ENCODE measurements at places on chromosomes 2 and 18.
A peak's percentile ranks its signal among the peaks of the same experiment; 100 is the strongest.

DNA sequence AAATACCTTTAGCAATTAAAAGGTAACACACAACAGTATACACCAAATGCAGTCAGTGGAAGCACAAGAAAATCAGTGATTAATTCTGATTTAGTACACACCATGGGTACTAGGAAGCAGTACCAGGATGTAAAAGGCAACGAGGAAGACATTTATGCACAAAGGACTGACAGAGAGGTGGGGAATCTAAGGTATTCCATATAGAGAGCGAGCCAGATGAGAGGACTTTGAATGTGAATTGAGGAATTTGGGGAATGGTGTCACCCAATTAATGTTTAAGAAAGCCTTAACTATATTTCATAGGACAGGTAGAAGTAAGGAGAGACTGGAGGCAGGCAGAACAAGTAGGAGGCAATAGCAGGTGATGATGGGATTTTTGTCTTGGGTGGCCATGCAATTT is 11.7 kb downstream of the CPS1 start:
- H3K27ac ChIP-seq: no peak overlapping the region
- H3K4me3 ChIP-seq: no peak overlapping the region
- DNase-seq: no peak
- H3K36me3 ChIP-seq: no peaks in the 10 kb centered on the region

DNA sequence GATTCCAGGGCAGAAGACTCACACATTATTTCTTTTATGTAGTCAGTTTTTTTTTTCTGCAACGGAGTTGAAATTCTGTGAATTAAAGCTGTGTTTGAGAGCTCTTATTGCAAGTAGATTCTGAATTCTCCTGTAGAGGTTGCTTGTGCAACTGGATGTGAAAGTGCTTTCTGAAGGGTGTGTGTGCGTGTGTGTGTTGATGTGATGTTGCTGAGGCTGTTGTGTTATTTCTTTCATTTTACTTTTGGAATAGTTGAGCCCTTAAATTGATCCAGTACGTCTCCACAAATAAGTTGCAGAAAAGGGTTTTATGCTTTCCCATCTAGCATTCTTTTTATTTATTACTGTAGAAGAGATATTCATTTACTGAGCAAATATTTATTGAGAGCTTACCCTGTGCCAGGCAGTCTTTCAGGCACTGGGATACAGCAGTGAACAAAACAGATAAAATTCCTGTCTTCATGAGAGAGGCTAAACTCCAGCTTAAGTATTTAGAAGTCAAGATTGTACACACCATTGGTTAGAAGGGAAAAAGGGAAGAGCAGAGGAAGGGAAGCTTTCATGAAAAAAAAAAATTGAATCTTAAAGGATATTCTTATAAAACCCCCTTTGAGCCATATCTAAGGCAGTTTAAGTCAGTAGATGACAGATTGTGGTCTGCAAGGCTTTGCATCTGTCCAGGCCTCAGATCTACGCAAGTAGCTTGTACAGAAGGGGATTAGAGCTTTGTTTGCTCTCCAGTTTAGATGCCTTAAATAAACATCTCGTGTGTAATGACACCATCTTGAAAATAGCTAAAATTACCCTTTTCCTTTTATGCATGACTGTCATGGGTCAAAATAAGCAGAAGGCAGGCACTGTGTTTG is 58.2 kb downstream of the MYO1B start:
- no peak for DNase-seq
- 0 out of 2 replicates have a peak, but pooled peaks cover 4% of the 10 kb centered on the region for H3K4me1 ChIP-seq
- H3K27me3 ChIP-seq: no peaks in the 10 kb centered on the region
- H3K36me3 ChIP-seq: no peaks in the 10 kb centered on the region
- H3K4me3 ChIP-seq: no peak overlapping the region
- H3K27ac ChIP-seq: no peak overlapping the region

DNA sequence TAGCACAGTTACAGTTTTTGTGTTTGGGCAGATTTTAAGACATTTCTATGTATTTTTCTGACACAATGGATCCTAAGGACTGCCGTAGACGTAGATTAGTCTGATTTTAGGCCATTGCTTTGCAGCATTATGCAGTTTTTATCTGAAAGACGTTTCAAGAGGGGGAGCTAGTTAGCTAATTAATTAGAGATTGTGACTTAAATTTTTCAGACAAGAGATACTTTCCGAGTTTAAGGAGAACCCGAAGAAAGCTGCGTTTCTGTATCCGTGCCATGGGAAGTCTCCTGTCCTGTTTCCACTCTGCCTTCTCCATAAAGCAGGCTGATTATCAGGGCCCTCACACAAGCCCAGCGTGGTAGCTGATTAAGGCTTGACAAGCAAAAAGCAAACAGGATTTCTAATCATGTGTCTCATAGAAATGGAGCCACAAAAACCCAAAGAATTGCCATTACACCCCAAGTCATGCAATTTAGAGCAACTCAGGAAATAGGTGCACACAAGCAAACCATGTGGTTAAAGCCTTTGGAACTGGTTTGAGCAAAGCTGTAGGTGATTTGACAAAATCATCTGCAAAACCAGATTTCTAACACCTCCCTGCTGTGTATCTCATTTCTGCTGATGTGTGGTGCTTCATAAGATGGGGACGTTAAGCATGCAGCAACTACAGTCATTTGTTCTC is 808.1 kb downstream of the RNF144A start:
- H3K4me3 ChIP-seq: no peak overlapping the region
- DNase-seq: no peak
- no peaks in the 10 kb centered on the region for H3K36me3 ChIP-seq
- no peak overlapping the region for H3K27ac ChIP-seq
- no peaks in the 10 kb centered on the region for H3K4me1 ChIP-seq

DNA sequence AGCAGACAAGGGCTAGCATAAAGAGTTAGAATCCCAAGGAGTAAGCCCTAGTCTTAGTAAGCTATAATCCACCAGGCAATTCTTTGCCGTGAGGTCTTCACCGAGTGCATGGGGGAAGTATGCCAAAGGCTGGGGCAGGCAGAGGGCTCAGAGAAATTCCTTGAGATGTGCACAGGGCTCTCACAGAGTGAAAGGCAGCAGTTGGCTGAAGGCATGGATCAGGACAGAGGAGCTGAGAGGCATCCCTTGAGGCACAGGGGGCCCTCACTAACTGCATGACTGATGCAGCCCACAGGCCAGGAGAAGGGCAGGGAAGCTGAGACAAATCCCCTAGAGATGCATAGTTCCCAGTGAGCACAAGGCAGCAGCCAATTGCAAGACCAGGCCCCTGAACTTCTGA is 34.1 kb downstream of the PTH2R start:
- no peaks in the 10 kb centered on the region for H3K4me1 ChIP-seq
- H3K36me3 ChIP-seq: no peaks in the 10 kb centered on the region
- no peak for DNase-seq
- H3K4me3 ChIP-seq: no peak overlapping the region
- peaks cover 2% of the 10 kb centered on the region for H3K27me3 ChIP-seq

- no peak overlapping the region for H3K4me3 ChIP-seq
- no peaks in the 10 kb centered on the region for H3K36me3 ChIP-seq
- no peaks in the 10 kb centered on the region for H3K27me3 ChIP-seq
- H3K27ac ChIP-seq: no peak overlapping the region
- no peak for DNase-seq
Observed at GRCh38 chr18:49059028-49059834, 108.5 kb upstream of the SMAD7 start.

DNA sequence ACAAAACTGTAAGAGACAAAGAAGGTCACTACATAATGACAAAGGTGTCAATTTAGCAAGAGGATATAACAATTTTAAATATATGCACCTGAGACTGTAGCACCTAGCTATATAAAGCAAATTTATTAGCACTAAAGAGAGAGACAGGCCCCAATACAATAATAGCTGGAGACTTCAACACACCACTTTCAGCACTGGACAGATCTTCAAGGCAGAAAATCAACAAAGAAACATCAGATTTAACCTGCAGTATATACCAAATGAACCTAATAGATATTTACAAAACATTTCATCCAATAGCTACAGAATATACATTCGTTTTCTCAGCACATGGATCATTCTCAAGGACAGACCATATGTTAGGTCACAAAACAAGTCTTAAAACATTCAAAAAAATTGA is 14.7 kb downstream of the MC2R start:
- no peaks in the 10 kb centered on the region for H3K27me3 ChIP-seq
- no peaks in the 10 kb centered on the region for H3K36me3 ChIP-seq
- H3K4me3 ChIP-seq: no peak overlapping the region
- no peak overlapping the region for H3K27ac ChIP-seq
- no peak for DNase-seq

GRCh38 chr18:42736074-42736473 is 379.4 kb downstream of the RIT2 start:
- DNase-seq: no peak
- H3K27me3 ChIP-seq: no peaks in the 10 kb centered on the region
- H3K36me3 ChIP-seq: no peaks in the 10 kb centered on the region
- H3K4me1 ChIP-seq: no peaks in the 10 kb centered on the region
- H3K4me3 ChIP-seq: no peak overlapping the region
- no peak overlapping the region for H3K27ac ChIP-seq

- H3K4me3 ChIP-seq: no peak overlapping the region
- H3K36me3 ChIP-seq: no peaks in the 10 kb centered on the region
- DNase-seq: no peak
- no peaks in the 10 kb centered on the region for H3K4me1 ChIP-seq
Observed at GRCh38 chr2:160512491-160512890, 18.9 kb upstream of the RBMS1 start.

GRCh38 chr2:101485856-101486255 is 10.9 kb upstream of the RFX8 start:
- H3K27me3 ChIP-seq: no peaks in the 10 kb centered on the region
- no peak overlapping the region for H3K4me3 ChIP-seq
- H3K36me3 ChIP-seq: no peaks in the 10 kb centered on the region
- H3K4me1 ChIP-seq: no peaks in the 10 kb centered on the region
- DNase-seq: no peak
- no peak overlapping the region for H3K27ac ChIP-seq

DNA sequence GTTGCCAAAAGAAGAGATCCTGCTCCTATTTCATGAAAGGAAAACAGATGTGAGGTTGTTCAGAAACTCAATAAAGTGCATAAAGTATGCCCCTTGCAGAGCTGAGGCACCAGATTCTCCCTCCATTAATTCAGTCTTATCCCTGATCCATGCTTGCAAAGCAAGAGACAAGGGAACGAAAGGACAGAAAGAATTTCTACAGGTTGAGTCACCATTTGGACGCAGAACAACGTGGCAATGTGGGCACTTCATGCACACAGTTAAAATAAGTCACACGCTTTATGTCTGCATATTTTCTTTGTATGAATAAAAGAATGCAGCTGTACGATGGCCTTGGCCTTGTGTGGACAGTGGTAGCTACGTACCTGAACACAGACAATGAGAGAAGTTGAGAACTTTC is 321.7 kb upstream of the REV1 start:
- no peak overlapping the region for H3K27ac ChIP-seq
- peaks cover 3% of the 10 kb centered on the region for H3K4me1 ChIP-seq
- peaks cover 4% of the 10 kb centered on the region for H3K27me3 ChIP-seq
- H3K4me3 ChIP-seq: no peak overlapping the region
- DNase-seq: no peak
- no peaks in the 10 kb centered on the region for H3K36me3 ChIP-seq

- peak; percentile 77 for DNase-seq
- no peaks in the 10 kb centered on the region for H3K36me3 ChIP-seq
- peak overlapping the region; percentile 24 for H3K4me3 ChIP-seq
Observed at GRCh38 chr18:35616664-35617423, 35.3 kb downstream of the GALNT1 start.

DNA sequence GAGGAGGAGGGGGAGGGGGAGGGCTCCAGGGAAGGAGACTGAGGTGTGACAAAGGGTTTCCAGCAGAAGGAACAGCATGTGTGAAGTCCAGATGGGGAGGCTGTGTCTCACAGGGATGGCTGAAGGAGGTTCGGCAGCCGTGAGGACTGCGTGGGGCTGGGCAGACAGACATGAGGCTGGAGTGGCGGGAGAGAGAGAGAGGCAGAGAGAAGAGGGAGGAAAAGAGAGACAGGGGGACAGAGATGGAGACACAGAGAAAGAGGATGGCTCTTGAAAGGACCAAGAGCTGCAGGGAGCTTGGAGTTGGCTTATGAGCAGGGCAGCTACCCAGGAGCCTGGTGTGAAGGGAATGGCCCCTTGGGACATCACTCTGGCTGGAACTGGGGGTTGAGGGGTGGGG is 138.9 kb upstream of the ASB18 start:
- no peaks in the 10 kb centered on the region for H3K27me3 ChIP-seq
- H3K36me3 ChIP-seq: no peaks in the 10 kb centered on the region
- no peaks in the 10 kb centered on the region for H3K4me1 ChIP-seq

GRCh38 chr2:199760574-199760973 is 90.4 kb downstream of the FTCDNL1 start:
- no peak overlapping the region for H3K4me3 ChIP-seq
- H3K36me3 ChIP-seq: no peaks in the 10 kb centered on the region
- no peak for DNase-seq
- H3K4me1 ChIP-seq: no peaks in the 10 kb centered on the region
- no peak overlapping the region for H3K27ac ChIP-seq

GRCh38 chr2:167761465-167762136 is 485.8 kb downstream of the STK39 start:
- no peak overlapping the region for H3K4me3 ChIP-seq
- H3K27me3 ChIP-seq: no peaks in the 10 kb centered on the region
- H3K27ac ChIP-seq: no peak overlapping the region
- no peak for DNase-seq
- H3K36me3 ChIP-seq: no peaks in the 10 kb centered on the region
- H3K4me1 ChIP-seq: no peaks in the 10 kb centered on the region

DNA sequence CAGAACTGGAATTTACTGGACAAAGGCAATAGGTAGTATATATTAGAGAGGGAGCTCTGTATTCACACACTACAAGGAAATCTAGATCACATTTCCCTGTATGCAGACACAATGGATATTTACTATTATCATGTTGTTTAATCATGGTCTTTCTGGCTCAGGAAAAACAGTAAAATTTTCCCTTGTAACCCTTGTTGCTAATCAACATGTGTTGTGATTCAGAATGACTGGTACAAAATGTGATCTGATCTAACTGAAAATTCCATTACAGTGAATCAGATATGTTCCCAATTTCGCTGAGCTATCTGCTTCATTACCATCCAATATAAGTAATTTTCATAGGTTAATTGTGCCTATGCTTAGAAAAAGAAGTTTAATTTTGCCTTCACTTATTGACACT is 1109.7 kb downstream of the LRP1B start:
- H3K27ac ChIP-seq: no peak overlapping the region
- H3K27me3 ChIP-seq: no peaks in the 10 kb centered on the region
- H3K4me1 ChIP-seq: no peaks in the 10 kb centered on the region
- H3K36me3 ChIP-seq: no peaks in the 10 kb centered on the region

DNA sequence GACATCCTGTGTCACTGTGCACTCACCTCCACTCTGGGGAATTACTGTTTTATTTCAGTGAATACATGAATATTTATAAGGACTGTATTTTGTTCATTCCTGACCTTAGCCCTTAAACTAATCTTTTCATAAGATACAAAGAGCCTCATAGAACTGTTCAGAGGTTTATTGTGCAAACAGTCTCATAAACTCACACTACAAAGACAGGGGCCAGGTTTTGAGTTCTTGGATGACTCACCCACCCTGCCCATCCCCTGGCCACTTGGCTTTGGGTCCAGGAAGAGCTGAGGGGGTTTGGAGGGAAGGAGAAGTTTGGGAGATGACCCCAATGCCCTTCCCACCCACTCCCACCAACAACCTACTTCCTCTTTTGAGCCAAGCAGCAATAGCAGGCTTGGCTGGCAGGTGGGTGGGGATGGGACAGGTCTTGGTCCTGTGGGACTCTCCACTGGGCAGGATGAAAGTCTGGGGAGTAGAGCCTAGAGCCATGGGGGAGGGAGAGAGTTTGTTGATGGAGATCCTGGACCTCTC is 43.1 kb upstream of the IL1R2 start:
- DNase-seq: no peak
- no peaks in the 10 kb centered on the region for H3K4me1 ChIP-seq
- H3K4me3 ChIP-seq: no peak overlapping the region
- H3K27me3 ChIP-seq: no peaks in the 10 kb centered on the region

GRCh38 chr2:23618794-23619530 is 234.0 kb downstream of the KLHL29 start:
- H3K4me3 ChIP-seq: no peak overlapping the region
- no peak overlapping the region for H3K27ac ChIP-seq
- no peak for DNase-seq
- H3K4me1 ChIP-seq: no peaks in the 10 kb centered on the region
